Non-pigmented ciliary epithelial cell (primary cell): ENCODE measurements at places on chromosomes 1 and 21.

- DNase-seq, result no peak
Observed at GRCh38 chr1:161265305-161265704, 6.8 kb downstream of the PCP4L1 start.

- no peak for DNase-seq
Observed at GRCh38 chr1:36942148-36942547, 92.2 kb downstream of the GRIK3 start.

DNA sequence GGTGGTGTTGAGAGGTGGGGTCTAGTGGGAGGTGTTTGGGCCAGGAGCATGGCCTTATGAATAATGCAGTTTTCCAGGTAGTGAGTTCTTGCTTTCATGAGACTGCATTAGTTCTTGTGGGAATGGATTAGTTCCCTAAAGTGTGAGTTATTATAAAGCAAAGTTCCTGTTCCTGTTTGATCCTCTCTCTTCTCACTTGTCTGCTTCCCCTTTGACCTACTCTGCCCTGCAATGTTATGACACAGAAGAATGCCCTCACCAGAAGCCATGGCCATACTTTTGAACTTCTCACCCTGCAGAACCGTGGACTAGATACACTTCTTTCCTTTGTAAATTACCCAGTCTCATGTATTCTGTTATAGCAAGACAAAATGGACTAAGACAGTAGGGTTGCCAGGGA is 53.6 kb downstream of the MAP3K7CL start:
- DNase-seq, result no peak

GRCh38 chr21:24290151-24290833 is 1317.0 kb downstream of the MRPL39 start:
- no peak for DNase-seq

DNA sequence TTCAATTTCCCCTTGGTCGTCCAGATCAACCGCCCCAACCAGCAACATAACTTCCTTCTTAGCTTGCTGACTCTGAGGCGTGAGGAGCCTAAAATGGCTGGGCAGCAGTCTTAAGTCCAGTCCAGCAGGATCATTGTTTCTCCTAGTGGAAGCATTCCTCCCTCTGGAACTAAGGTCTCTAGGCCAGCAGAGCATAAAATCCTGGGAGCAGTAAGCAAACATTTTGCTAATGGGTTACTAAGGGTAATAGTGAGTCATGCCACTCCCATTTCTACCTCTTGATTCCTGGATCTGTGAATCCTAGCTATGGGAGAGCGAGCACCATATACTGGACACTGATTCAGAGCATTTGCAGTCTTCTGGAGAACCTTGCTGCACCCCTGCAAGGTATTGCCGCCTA is 59.9 kb downstream of the ADSS2 start:
- no peak for DNase-seq

GRCh38 chr1:231216498-231216897 is 24.5 kb upstream of the GNPAT start:
- no peak for DNase-seq

DNA sequence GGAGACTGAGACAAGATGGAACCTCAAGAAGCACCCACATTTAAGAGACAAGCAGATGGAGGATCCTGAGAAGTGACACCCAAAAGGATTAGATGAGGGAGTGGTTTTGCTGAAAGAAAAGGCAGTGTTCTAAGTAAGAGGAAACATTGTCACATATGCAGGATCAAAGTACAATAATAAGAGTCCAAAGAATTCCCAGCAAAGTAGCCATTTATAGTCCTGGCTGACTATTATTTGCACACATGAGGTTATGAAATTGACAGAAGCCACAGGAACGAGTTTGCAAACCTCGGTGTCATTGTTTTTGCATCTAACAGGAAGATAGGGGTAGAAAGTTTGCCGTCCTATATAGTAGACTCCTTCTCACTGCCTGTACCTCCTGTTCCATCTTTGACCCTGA is 41.3 kb downstream of the CHRM3 start:
- DNase-seq, result no peak

DNA sequence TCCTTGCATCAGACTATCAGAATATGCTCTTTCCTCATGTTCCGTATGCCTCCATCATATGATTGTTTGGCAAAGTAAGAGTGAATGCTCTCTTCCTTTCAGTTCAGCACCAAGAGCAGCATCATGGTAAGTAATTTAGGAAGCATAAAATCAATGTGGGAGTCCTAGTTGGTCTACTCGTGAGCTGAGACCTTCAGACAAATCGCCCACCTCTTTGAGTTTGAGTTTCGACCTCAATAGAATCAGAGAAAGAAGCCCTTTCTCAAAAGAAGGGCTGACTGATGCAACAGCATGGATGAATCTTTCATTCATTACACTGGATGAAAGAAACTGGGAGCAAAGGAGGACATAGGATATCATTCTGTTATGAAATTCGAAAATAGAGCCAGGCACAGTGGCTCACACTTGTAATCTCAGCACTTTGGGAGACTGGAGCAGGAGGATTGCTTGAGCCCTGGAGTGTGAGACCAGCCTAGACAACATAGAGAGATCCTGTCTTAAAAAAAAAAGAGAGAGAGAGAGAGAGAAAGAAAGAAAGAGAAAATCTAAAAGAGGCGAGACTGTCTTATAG is 112.5 kb downstream of the ZC3H11B start:
- no peak for DNase-seq

GRCh38 chr1:109863667-109864046 is 47.0 kb upstream of the CSF1 start:
- no peak for DNase-seq

DNA sequence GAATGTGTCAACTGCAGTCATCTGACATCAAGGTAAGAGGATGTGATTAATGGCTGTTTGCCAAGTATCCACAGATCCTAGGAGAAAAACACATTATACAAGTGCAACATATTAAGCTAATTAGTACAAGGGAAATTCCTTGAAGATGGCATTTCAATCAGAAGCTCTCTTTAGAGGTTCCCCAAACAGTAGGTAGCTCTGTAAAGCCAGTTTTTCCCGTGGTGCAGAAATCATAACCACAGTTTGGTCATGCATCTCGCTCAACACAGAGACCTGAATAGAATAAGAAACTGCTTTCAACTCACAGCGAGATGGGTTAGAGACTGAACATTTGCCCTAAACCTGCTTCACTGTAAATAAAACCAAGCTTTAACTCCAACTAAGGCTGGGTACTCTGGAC is 230.5 kb upstream of the CAMK1G start:
- no peak for DNase-seq

DNA sequence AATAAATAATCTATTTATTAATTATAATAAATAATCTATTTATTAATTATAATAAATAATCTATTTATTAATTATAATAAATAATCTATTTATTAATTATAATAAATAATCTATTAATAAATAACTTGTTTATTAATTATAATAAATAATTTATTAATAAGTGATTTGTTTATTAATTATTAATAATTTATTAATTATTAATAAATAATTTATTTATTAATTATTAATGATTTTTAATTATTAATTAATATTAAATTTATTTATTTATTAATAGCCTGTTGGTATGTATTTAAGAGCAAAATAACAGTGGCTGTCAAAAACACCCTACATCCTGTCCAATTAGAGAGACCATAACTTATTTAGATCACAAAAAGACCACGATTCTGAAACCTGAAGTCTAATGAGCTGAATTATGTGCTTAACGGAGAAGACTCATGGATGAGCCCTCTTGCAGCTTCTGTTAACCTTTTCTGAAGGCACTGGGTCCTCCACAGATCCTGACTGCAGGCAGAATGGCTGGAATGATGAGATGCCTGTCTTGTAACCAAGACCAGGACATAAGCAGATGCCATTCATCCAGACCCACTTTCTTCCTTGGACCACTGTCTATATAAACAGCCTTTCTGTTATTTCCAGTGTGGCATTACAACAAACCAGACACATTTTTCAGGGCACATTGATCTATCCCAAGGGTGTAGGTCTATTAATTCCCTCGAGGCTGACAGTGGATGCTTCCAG is 134.2 kb downstream of the SETD4 start:
- no peak for DNase-seq

- no peak for DNase-seq
Observed at GRCh38 chr1:99705385-99705784, 59.5 kb downstream of the PALMD start.

GRCh38 chr1:59057211-59057694 is 239.6 kb upstream of the FGGY start:
- peak; percentile 68 for DNase-seq

- DNase-seq, result no peak
Observed at GRCh38 chr1:182766881-182767645, 22.5 kb upstream of the NPL start.

- no peak for DNase-seq
Observed at GRCh38 chr1:2617971-2618470, 14.8 kb downstream of the MMEL1 start.

- DNase-seq, result no peak
Observed at GRCh38 chr1:165369255-165369848, 12.8 kb upstream of the LMX1A start.

- DNase-seq, result no peak
Observed at GRCh38 chr1:36699113-36699911, 216.6 kb upstream of the CSF3R start.

DNA sequence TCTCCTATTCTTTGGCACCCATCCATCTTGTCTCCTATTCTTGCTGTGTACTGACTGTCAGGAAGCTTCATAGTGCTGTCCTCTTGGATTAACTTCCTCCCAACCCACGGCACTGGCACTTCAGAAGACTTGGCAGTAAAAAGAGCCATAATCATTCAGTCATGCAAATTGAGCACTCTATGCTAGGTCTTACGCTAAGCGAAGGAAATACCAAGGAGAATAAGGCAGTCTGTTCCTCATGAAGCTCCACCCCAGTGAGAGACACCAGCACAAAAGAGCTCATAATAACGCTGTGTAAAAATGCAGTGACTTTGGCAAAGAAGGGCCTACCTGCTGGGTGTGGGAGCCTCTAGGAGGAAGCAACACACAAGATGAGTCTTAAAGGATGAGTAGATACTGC is 67.1 kb downstream of the GFI1 start:
- no peak for DNase-seq

DNA sequence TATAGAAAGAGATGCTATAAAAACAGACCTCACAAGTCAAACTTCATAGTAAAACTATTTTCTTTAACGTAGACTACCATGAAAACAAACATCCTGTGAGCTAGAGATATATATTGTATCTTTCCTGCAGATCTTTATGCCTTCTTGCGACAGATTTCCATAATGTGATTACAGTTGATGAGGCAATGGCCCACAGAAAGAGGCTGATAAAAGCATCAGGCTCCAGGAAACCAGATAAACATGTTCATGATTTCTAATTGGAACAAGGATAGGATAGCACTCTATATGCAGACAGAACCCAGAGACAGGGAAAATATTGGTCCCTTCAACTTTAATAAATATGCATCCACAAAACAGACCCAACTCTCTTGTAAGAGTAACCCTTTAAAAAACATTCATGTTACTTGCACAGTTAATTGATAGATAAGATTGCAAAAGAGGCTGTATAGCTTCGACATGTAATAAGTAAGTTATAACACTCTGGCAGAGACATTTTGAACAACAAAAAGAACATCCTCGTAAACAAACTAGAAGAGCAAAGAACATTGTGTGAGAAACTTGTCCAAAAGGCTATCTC is 329.4 kb downstream of the AGBL4 start:
- no peak for DNase-seq

GRCh38 chr1:36307601-36308330 is 1.6 kb downstream of the SH3D21 start:
- DNase-seq, result no peak

DNA sequence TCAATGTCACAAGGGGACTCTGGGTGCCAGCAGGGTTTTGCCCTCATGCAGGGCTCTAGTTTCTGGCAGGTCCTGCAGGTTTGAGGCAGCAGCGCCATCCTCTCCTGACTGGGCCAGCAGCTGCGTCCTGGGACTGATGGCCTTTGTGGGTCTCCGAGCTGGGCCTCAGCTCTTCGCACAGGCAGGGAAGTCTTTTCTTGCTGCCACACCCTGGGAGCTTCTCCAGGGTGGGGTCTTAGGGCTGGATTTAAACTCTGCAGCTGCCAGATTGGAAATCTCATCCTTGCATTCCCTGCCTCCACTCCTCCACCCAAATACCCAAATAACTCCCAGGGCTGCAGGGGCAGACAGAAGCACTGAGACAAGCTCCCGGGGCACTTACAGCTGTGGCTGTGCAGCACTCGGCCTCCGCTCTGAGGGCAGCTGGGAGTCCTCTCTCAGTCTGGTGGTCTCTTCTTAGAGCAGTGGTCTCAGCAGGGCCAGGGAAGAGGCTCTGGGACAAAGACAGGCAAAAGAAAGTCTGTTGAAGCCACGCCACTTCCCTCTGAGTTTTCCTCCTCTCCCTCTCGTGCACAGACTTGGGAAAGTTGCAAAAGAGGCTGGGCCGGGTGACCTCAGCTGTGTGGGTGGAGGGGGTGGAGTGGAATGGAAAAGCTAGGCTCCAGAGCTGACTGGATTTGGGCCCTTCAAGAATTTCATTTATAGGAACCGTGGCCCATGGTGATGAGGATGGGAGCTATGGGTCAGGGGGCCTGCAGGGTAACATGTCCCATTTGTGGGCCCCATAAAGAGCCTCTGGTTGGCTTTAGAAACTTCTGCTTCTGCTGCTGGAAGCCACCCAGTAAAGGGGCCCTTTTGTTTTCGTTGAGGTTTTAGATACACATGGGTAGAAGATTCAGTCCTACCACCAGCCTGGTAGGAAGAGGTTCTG is at the start of gene RAB7B:
RAB7B (minus strand) TSS at position 525 of the 931 bp plus-strand sequence. CDS start 9,260 bp downstream, outside the sequence.
- DNase-seq, result no peak

- DNase-seq, result peak; percentile 55
Observed at GRCh38 chr1:200488375-200489165, 78.7 kb upstream of the ZNF281 start.

- DNase-seq, result no peak
Observed at GRCh38 chr1:177848577-177848976, 121.3 kb downstream of the SEC16B start.

DNA sequence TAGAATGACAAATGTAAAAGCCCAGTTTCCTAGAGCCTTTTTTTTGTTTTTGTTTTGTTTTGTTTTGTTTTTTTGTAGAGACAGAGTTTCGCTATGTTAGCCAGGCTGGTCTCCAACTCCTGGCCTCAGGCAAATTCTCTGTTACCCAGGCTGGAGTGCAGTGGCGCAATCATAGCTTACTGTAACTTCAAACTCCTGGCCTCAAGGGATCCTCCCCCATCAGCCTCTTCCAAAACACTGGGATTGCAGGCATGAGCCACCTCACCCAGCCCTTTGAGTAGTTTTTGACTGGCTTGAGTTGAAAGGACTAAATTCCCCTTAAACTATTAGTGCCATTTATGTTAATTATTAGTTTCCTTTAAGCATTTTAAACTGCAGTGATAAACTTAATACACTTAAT is 28.8 kb upstream of the ZBTB18 start:
- no peak for DNase-seq

DNA sequence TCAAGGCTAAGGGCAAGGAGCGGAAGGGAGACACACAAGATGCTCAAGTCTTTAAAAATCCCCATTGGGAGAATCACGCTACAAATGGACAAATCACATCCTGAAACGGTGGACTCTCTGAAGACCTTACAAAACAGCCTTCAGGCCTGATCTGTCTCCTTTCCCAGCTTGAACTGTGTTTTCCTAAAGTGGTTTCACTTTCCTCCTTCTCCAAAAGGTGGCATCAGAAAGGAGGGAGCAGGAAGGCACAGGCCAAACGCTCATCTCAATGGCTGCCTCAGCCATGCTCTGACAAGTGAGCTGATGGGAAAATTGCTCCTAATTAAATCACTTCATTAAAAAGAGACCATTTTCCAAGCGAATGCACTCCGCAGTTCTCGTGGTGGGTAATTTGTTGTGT is 47.7 kb downstream of the UTP25 start:
- DNase-seq, result no peak

- no peak for DNase-seq
Observed at GRCh38 chr1:2303016-2303775, 75.1 kb downstream of the SKI start.

- no peak for DNase-seq
Observed at GRCh38 chr1:15941044-15941840, 34.7 kb downstream of the ZBTB17 start.
